Central memory CD8-positive, alpha-beta T cell (primary cell): ENCODE measurements at places on chromosomes 12 and 14.

GRCh38 chr12:583251-583869 is 79.9 kb downstream of the NINJ2 start:
- DNase-seq = no peak
- no peaks in the 10 kb centered on the region for H3K4me1 ChIP-seq
- no peaks in the 10 kb centered on the region for H3K27me3 ChIP-seq
- H3K36me3 ChIP-seq = peaks cover 3% of the 10 kb centered on the region
- H3K27ac ChIP-seq = no peak overlapping the region

- no peak overlapping the region for H3K4me3 ChIP-seq
- no peak for DNase-seq
- no peaks in the 10 kb centered on the region for H3K36me3 ChIP-seq
- no peaks in the 10 kb centered on the region for H3K4me1 ChIP-seq
- peaks cover 9% of the 10 kb centered on the region for H3K27me3 ChIP-seq
- no peak overlapping the region for H3K27ac ChIP-seq
Observed at GRCh38 chr12:117342682-117343081, 18.7 kb downstream of the NOS1 start.

GRCh38 chr12:84355561-84355960 is 557.0 kb downstream of the SLC6A15 start:
- H3K27ac ChIP-seq = no peak overlapping the region
- no peaks in the 10 kb centered on the region for H3K4me1 ChIP-seq
- no peaks in the 10 kb centered on the region for H3K36me3 ChIP-seq
- H3K27me3 ChIP-seq = no peaks in the 10 kb centered on the region

DNA sequence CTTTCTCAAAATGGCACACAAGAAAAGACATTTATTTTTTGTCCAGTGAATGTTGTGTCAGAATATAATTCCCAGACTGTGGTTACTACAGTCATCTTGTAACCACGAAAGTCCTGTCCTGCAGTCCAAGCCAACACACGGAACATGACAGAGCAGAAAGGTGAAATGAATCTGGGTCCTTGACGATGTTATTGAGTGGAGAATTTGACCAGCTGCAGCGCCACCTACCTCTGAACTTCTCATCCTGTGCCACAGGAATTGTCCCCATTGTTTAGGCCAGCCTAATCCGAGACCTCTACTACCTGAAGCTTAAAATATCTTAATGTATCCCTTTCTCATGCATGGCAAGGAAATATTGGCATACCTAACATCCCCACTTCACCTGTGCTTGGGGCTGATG is 64.1 kb upstream of the OTX2 start:
- H3K27me3 ChIP-seq = peaks cover 12% of the 10 kb centered on the region
- H3K4me1 ChIP-seq = no peaks in the 10 kb centered on the region
- DNase-seq = no peak
- H3K4me3 ChIP-seq = no peak overlapping the region

- H3K36me3 ChIP-seq = no peaks in the 10 kb centered on the region
- no peak for DNase-seq
- H3K4me3 ChIP-seq = no peak overlapping the region
- H3K4me1 ChIP-seq = no peaks in the 10 kb centered on the region
- no peak overlapping the region for H3K27ac ChIP-seq
Observed at GRCh38 chr12:125256634-125256936, 191.3 kb downstream of the AACS start.

DNA sequence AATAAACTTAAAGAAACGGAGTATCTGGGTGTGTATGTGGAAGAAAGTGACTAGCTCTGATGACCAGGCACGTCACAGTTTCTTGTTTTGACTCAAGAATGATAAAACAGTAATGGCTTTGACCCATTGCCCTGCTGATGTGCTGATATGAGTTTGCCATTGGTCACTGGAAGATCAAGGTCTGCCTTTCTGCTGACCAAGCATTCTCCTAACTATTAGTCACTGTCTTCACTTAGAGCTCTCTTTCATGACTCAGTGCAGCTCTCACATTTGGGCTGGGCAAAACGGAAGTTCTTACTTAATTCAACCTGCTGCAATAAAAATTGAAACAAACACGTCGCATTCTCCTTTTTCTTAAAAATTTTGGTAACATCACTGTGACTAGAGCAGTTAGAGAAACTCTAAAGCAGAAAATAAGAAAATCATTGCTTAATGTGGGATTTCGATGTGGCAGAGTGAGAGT is 366.7 kb downstream of the BTG1 start:
- no peaks in the 10 kb centered on the region for H3K36me3 ChIP-seq
- DNase-seq = no peak
- H3K4me1 ChIP-seq = peaks cover 16% of the 10 kb centered on the region
- H3K27me3 ChIP-seq = no peaks in the 10 kb centered on the region
- peak overlapping the region; percentile 56 for H3K4me3 ChIP-seq
- peak overlapping the region; percentile 93 for H3K27ac ChIP-seq

GRCh38 chr12:9792185-9792900 is 31.6 kb upstream of the CD69 start:
- H3K4me1 ChIP-seq = peaks cover 44% of the 10 kb centered on the region
- no peak overlapping the region for H3K4me3 ChIP-seq
- peaks cover 12% of the 10 kb centered on the region for H3K27me3 ChIP-seq
- DNase-seq = no peak
- H3K36me3 ChIP-seq = no peaks in the 10 kb centered on the region
- H3K27ac ChIP-seq = no peak overlapping the region

DNA sequence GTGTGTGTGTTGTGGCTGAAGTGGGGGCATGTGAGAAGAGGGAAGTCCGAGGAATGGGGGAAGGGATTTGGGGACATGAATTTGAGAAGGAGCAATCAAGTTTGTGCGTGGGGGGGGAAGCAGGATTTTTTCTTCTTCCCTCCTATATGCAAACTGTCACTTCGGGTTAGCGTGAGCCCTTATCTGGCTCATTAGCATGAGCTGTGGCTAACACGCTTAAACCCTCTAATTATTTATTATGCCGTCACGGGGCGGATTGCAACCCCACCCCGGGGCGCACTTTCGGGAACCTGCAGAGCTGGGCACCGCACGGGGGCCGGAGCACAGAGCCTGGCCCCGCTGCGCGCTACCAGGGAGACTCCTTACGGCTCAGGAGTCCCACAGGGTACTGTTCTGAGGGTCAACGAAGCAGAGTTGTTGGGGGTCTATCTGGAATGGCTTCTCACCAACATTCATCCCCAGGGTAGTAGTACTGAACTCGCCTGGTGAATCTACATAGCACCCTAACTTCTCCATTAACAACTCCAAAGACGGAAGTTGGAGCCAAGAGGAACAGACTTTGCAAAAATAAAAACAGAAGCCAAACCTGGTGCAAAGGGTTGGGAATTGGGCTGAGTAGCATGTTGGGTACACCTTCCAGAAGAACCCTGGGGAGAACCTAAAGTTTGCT is 6.4 kb upstream of the ASCL1 start:
- H3K36me3 ChIP-seq = no peaks in the 10 kb centered on the region
- DNase-seq = no peak
- H3K4me3 ChIP-seq = no peak overlapping the region
- H3K27me3 ChIP-seq = peaks cover 81% of the 10 kb centered on the region

GRCh38 chr14:98578204-98578603 is 693.8 kb downstream of the BCL11B start:
- H3K4me1 ChIP-seq = no peaks in the 10 kb centered on the region
- H3K36me3 ChIP-seq = no peaks in the 10 kb centered on the region
- no peak overlapping the region for H3K4me3 ChIP-seq
- DNase-seq = no peak

DNA sequence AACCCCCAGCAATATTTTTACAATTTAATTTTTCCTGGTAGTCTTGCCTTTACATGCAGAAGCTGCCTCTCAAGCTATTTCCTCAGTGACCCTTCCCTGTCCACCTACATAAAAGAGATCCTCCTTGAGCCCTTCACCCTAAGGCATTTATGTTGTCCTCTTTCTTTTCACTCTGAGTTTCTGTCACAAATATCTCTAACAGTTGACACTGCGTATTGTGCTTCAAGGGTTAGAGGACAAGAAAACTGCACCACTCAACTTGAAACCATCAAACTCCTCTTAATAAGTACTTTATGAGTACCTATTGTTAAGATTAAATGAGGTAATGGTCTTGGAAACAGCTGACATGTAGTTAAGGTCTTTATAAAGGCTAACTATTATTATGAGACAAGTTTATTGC is 557.7 kb downstream of the TRHDE start:
- no peak overlapping the region for H3K4me3 ChIP-seq
- no peak for DNase-seq
- no peaks in the 10 kb centered on the region for H3K36me3 ChIP-seq
- H3K4me1 ChIP-seq = no peaks in the 10 kb centered on the region
- H3K27me3 ChIP-seq = no peaks in the 10 kb centered on the region

DNA sequence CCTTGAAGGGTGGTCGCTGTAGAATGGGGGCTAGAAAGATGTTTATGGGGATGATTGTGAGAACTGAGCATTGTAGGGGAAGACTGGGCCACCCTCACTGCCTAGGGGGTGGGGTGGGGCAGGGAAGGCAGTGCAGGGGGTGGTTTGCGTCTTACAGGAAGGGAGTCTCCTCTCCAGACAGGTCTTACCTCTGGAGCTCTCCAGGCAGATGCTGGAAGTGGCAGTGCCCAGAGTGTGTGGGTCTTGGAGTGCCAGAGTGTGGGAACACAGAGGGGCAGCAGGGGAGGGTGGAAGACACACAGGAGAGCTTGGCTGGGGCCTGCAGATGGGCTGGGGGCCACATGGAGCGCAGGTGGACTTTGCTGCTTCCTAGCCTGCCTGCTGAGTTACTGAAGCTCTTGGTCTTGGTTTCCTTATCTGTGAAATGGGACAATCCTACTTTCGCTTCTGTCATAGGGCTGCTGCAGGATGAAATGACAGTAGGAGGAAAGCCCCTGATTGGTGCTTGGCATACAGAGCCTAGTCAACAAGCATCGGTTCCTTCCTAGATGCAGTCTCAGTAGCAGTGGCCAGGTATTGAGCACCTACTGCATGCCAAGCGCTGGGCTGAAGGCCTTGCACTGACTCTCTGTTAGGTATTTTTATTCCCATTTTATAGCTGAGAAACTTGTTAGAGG is 118.3 kb downstream of the SLC25A47 start:
- H3K36me3 ChIP-seq = no peaks in the 10 kb centered on the region
- no peaks in the 10 kb centered on the region for H3K27me3 ChIP-seq

- H3K4me1 ChIP-seq = no peaks in the 10 kb centered on the region
- peak; percentile 47 for DNase-seq
- no peaks in the 10 kb centered on the region for H3K36me3 ChIP-seq
- H3K4me3 ChIP-seq = no peak overlapping the region
- no peak overlapping the region for H3K27ac ChIP-seq
Observed at GRCh38 chr14:103078420-103078749, 5.6 kb upstream of the LBHD2 start.

DNA sequence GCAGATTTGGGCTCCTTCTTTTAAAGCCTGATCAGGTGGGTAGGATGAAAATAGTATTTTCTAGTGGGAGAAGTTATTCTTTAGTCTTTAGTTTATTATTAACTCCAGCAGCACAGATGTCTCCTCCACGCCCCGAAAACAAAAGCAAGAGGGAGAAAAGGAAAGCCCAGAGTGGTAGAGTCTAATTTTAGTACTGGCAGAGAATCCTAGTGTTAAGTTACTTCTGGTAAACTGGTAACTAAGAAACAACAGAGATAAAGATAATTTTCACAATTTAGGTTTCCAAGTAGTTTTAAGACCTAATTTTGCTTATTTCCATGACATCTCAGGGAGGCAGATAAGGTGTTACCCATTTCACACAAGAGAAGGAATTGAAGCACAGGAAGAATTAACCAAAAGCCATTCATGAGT is 16.3 kb downstream of the ATP5MC2 start:
- no peaks in the 10 kb centered on the region for H3K4me1 ChIP-seq
- DNase-seq = no peak
- H3K4me3 ChIP-seq = no peak overlapping the region
- H3K27me3 ChIP-seq = no peaks in the 10 kb centered on the region
